ENCODE measurements at places on chromosomes 5 and 9. TPM values are rescaled to one million over a fixed set of nuclear protein-coding genes. Genes with fewer than 3 reads are reported as not detected.

The SELENOP gene
- polyA plus RNA-seq, result not detected

The NTNG2 gene
- 0.94 TPM for polyA plus RNA-seq

The FUBP3 gene
- polyA plus RNA-seq, result 16.3 TPM

The TIMD4 gene
- 0.43 TPM for polyA plus RNA-seq

DNA sequence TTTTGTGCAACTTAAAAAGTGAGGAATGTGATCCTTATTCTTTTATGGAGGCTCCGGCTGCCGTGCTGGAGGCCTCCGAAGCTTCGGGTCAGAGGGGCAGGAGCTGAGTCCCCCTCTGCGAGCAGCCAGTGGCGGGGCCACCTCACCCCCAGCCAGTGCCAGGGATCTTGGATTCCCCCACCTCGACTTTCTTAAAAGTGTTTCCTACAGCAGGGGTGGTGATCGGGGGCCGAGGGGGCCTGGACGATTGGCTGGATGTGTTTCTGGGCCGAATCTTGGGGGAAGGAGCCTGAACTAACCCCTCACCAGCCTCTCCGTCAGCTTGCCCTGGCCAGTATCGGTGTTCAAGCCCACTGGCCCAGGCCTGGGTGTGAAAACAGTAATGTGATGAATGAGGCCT lies 92.2 kb upstream of the LMX1B start:
- DNase-seq, result no peak

- no peak for DNase-seq
These were observed 247.1 kb upstream of the CCNG1 start for GRCh38 chr5:163190283-163190682.

DNA sequence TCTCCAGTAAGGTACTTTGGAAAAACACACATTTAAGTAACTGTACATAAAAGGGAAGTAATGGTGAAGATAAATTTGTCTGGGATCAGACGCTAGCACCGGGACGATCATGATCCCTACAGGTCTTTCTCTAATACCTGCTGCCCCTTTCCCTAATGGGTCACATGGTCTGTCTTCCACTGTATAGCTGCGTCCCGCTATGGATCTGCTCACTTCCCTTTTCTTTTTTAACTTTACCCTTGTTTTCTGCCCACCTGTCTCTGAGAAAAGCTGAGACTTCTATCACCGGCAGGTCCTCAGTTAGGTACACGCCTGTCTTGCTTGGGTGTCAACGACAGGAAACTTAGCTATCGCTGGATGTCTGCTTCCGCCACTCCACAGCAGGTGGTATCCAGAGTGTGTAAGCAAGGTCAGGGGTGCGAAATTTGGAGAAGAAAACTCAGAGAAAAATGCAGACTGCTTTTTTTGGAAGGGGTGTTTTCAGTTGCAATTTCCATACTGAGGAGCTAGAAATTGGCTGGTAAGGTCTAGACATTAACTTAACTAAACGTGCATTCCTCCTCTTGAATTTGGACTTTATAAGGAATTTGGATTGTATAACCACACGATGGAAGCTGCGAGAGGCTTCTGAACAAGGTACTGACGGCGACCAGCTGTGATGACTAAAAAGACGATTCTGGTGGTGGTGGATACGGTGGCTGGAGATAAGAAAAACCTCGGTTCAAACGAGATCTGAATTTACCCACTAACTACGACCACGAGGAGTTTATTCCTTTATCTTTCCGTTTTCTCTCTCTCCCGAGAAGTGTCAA lies 1.1 kb upstream of the ICE1 start:
- DNase-seq, result peak; percentile 6

DNA sequence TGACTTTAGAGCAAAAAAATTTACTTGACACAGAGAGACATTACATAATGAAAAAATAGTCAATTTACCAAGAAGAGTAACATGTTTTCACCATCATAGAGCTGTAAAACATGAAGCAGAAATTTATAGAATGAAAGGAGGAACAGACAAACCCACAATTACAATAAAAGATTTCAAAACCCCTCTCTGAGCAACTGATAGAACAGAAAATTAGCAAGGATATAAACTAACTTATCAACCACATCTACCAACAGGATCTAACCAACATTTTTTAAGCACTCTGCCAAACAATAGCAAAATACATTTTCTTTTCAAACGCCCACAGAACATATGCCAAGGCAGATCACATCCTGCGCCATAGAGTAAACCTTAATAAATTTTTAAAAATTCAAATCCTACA lies 17.9 kb downstream of the SLCO4C1 start:
- DNase-seq, result no peak

DNA sequence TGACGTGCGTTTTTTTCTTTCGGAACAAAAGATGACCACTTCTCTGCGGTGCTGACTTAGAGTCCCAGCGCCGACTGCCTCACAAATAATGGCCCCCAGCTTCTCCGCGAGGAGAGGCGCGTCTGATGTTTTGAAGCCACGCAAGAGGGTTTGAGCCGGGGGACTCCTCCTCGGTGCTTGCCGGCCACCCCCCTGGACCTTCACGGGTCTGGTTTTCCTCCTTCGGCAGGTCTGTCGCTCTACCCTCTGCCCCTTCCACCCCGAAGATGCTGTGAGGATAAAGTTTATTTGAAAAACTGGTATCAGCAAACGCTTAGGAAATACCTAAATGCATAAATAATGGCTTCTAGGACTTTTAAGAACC lies 584 bp downstream of the USP20 start:
- no peak for DNase-seq

Measured in immature natural killer cell (primary cell).